ENCODE measurements at places on chromosomes 3 and 15. TPM values are rescaled to one million over a fixed set of nuclear protein-coding genes. Genes with fewer than 3 reads are reported as not detected.

The CHRNA7 gene
- total RNA-seq, result 4.0 TPM

The NANOGP8 gene
- not detected for total RNA-seq

The CKMT1A gene
- 3.3 TPM for total RNA-seq

The STAB1 gene
- 0.05 TPM for total RNA-seq

The KLHL40 gene
- total RNA-seq, result not detected

The VGLL3 gene
- 10.3 TPM for total RNA-seq

The EIF2A gene
- 76.2 TPM for total RNA-seq

The PPP4R2 gene
- total RNA-seq, result 41.8 TPM

The GXYLT2 gene
- total RNA-seq, result 1.9 TPM

The EIF4E3 gene
- total RNA-seq, result 3.0 TPM

The CISH gene
- total RNA-seq, result 0.78 TPM

The FBXW12 gene
- total RNA-seq, result not detected

The GASK1A gene
- not detected for total RNA-seq

The MST1 gene
- total RNA-seq, result 0.89 TPM

The JAGN1 gene
- 68.0 TPM for total RNA-seq

The COLQ gene
- total RNA-seq, result 0.43 TPM

The ILDR1 gene
- total RNA-seq, result not detected

The LINGO1 gene
- 12.4 TPM for total RNA-seq

The COL6A5 gene
- not detected for total RNA-seq

The LMCD1 gene
- total RNA-seq, result 92.8 TPM

The AHSG gene
- total RNA-seq, result 0.11 TPM

The KLHL6 gene
- not detected for total RNA-seq
